Right kidney (tissue), 9 donors: ENCODE measurements at places on chromosomes 3 and 15.

GRCh38 chr15:61128896-61129295, 100.2 kb downstream of the RORA start:
- no peak for DNase-seq

DNA sequence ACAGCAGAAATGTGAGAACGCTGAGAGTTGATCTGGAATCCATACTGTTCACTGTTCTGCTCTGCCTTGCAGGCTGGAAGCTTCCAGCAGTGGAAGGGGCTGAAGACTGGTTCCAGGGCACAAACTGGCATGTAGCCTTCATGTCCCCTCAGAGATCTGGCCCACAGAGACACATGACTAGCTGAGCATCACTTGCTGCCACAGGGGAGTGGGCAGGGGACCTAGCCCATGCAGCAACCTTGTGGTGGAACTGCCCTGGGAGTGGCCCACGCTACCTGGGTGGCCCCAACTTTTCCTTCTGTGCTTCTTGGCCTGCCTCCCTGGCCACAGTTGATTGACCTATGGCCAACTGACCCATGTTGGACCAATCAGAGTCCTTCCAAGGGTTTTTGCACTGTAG, 98.1 kb downstream of the TPRA1 start:
- DNase-seq: no peak

DNA sequence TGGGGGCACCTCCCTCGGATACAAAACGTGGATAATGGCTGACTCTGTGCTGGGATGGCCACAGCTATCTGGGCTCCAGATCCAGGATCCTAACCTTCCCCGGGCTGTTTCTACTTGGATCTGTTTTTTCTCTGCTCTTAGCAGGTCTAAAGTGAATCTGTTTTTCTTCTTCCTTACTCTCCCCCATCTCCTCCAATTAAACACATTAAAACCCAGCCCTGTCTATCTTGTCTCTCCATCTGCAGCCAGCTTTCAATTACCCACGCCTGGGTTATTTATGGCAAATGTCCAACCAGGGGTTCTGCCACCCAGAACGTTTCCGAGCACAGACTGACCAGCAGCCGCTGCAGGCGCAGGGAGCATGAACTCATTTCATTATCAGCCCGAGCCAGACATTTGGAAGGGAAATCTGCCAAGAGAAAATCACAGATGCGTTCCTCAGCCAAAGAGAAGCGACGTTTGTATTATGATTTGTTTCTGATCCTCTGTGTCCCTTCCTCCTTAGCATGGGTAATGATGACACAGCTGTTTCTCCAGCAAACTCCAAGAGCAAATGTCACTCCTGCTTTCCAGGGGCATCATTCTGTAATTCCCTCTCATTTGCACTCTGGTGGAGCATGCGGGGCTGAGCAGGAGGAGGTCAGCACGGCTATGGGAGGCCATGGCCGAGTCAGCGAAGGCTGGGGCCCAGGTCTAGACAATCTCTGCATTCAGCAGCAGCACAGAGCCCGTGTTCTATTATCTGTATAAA, 42.0 kb downstream of the UMPS start:
- peak; percentile 57 for DNase-seq

GRCh38 chr15:96126859-96127258, 203.6 kb upstream of the NR2F2 start:
- no peak for DNase-seq

DNA sequence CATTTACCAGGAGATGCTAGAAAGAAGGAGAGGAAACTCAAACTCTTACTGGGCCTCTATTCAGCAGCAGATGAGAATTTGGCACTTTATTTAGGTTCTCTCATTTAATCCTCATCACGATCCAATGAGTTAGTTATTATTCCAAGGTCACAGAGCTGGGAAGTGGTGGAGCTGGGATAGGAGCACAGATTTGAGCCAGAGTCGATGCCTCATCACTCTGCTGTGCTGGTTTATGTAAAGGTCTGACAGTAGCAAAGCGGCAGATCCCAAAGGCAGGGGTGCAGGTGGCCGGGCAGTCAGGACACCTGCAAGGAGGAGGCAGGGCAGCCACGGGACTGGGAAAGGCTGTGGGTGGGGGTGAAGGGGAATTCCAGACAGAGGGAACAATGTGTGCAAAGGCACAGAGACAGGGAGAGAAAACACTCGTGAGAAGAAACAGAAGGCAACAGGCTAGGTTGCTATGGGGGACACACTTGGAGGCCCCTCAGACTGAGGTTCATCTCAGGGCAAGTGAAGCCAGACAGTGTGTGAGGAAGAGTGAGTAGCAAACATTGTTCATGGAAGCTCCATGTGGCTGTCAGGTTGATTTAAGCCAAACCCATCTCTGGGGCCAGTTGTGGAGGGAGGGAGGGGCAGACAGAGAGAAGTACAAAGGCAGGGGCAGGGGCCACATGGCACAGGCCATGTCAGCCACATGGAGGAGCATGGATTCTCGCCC, 26.8 kb downstream of the RAB6B start:
- DNase-seq: no peak

DNA sequence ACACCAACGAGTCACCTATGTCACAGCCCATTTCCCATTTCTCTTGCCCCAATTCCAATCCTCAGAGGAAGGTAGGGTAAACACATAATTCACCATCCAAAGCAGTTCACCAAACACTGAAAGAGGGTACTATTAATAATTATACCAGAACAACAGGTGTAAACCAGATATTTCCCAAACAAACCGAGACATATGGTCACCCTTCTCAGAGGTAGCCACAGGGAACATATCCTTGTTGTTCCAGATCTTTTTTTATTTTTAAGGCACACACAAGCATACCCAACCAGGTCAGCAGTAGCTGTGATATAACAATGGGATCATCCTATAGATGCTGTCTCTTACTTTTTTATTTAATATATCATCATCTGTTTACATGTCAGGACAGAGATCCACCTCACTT, 24.7 kb downstream of the MAGI1 start:
- no peak for DNase-seq

DNA sequence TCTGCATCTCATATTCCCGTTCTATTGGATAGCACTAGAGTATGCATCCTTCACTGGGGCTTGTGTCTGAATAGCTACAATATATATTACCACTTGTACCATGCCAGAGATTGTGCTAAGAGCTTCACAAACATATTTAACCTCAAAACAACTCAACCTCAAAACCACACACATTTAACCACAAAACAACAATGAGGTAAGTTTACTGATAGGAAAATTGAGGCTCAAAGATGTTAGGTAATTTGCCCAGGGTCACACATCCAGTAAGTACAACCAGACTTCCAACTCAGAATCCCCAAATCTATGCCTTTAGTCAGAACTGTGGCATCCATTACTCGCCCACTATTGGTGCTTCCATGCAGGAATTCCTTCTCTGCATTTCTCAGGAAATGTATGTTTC, 220.0 kb downstream of the FAM43A start:
- DNase-seq: no peak

DNA sequence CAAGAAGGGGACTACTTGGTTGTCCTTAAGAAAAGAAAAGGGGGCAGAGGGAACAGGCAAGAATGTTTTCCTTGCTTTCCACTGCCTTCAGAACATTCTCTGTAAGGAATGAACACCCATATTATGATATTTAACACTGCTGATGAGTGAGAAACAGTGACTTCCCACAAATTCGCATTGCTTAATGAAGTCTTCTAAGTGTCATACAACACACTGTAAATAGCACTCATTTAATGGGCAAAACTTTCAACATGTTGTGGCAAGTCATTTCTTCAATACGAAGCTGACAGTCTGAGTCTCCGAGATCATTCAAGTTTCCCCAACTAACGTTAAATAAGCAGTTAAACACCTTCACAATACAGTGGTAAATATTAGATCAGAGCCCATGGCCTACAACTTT, 464.4 kb downstream of the SHQ1 start:
- DNase-seq: no peak

- no peak for DNase-seq
These were observed 47.9 kb downstream of the TNK2 start for GRCh38 chr3:195860456-195860855.

DNA sequence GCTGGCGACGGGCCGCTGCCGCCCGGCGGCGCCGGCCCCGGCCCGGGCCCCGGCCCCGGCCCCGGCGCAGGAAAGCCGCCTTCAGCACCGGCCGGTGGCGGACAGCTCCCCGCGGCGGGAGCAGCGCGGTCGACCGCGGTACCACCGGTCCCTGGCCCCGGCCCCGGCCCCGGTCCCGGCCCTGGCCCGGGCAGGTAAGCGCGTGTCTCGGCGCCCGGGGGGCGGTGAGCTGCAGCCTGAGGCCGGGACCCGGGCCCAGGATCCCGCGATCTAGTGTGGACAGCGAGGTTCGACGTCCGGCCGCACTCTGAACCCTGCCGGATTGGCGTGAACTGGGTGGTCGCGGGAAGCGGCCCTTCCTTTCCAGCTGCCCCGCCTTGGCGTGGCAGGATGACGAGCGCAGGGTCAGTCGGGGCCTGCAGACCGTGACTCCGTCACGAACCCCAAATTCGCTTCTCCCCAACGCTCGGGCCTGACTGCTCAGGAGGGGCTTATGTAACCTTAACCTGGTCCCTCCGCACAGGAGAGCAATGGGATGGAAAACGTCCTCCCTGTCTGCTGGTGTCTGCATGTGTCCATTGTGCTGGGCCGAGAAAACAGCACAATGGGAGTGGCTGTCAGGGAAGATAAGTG, 472 bp downstream of the BSN start:
- peak; percentile 70 for DNase-seq
